ENCODE measurements at places on chromosomes 16 and 17.

DNA sequence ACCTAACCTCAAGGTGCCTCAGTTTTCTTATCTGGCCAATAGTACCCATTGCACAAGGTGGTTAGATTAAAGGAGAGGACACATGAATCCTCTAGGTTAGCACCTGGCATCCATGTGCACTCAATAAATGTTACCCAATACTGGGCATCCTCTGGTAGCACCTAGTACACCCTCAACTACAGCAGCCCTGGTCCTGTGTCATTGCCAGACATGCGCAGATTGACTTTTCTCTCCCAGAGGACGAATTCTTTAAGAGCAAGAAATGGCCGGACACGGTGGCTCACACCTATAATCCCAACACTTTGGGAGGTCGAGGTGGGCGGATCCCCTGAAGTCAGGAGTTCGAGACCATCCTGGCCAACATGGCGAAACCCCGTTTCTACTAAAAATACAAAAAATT, 7.3 kb downstream of the DUSP3 start:
- no peak for DNase-seq

DNA sequence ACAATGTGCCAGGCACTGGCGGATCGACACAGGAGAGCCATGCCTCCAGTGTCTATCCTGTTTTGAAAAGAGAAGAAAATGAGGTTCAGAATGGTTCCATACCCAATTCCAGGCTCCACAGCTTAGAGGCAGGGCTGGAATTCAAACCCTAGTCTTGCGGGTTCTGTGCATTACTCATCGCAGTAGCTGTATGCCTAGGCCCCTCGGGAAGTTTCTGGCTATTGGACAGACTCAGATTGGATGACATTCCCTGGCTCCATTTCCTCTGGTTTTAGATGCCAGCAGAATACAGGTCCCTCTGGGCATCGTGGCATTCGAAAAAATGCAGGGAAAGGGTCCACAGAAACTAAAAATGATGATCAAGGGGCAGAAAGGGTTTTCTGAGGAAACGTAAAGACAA, 184.7 kb downstream of the COPRS start:
- no peak for DNase-seq

DNA sequence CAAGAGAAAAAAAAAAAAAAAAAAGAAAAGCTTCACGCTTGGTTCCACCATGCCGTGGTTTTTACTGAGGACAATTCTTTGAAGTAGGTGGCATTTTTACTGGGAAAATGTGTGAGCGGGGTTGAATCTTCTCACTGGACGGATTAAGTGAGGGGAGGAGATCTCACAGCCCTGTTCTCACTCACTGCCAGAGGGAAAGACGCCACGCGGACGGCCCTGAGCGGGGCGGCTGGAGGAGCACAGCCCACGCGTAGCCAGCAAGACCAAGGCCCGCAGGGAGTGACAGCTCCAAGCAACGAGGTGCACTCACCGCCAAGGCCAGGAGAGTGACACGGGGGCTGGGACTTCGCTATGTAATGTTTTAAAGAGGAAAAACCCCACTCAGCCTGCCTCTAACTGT, 43.1 kb downstream of the MRM3 start:
- DNase-seq, result no peak

DNA sequence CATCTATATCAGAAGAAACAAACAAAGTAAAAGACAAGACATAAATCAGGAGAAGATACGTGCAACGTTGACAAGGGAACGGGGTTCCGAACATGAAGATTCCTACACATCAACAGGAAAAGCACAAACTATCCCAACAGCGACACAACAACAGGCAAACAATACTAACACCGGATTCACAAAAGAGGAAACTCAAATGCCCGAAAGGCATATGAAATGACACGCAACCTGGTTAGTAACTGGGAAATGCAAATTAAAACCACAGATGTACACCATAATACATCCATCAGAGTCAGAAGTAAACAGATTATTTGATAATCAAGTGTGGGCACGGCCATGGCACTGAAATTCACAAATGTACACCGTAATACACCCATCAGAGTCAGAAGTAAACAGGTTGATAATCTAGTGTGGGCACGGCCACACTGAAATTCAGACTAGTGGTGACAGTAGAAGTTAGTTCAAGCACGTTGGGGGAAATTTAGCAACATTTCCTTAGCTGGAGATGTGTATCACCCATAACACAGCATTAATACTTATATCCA, 171.9 kb upstream of the RPH3AL start:
- DNase-seq, result no peak

- DNase-seq, result peak; percentile 64
These were observed at the start of gene MT1F for GRCh38 chr16:56657555-56658326. Gene MT1F, plus strand, starts transcription at chr16:56657959. Its CDS starts 100 bp downstream, at chr16:56658059.

DNA sequence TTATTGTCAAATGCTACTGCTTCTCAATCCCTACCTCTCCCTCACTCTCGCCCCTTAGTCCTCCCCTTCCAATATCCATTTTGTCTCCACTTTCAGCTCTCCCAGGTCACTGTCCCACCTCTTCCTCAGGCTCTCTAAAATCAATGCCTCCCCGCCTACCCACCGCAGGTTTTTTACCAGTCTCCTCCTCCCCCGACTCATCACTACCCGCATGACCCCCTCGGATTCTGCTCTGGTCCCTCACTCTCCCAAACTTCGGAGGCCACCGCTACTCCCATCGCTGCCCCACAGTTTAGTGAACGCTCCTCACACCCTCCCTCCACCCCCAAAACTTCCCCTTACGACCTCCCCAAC, 513 bp downstream of the CRLF3 start:
- DNase-seq, result no peak

- no peak for DNase-seq
These were observed 3.0 kb upstream of the DNASE1L2 start for GRCh38 chr16:2233046-2233775.

Data from activated CD8-positive, alpha-beta memory T cell treated with anti-CD3 and anti-CD28 coated beads, Interleukin-2, amount 50 U/mL, for 4 hours (primary cell).